Renal pelvis (tissue), 12 donors: ENCODE measurements at places on chromosomes 11 and 22. TPM values are rescaled to one million over a fixed set of nuclear protein-coding genes. Genes with fewer than 3 reads are reported as not detected.

Gene GDPD4
- 0.27 TPM for polyA plus RNA-seq

Gene TBX1
- polyA plus RNA-seq, result 0.53 TPM

Gene CASP1
- 3.4 TPM for polyA plus RNA-seq

Gene FREY1
- polyA plus RNA-seq, result 0.41 TPM

Gene E2F8
- 9.8 TPM for polyA plus RNA-seq

Gene NEFH
- polyA plus RNA-seq, result 8.1 TPM

Gene PANX2
- 1.3 TPM for polyA plus RNA-seq

Gene GRK3
- 9.0 TPM for polyA plus RNA-seq

Gene TMEM126B
- 57.3 TPM for polyA plus RNA-seq

Gene MUC2
- polyA plus RNA-seq, result 0.17 TPM

Gene HARBI1
- polyA plus RNA-seq, result 5.6 TPM

Gene GRAP2
- polyA plus RNA-seq, result 0.95 TPM

Gene SYT9
- polyA plus RNA-seq, result 3.7 TPM

Gene CRYBB3
- 0.19 TPM for polyA plus RNA-seq

Gene RPS13
- polyA plus RNA-seq, result 1,361 TPM

DNA sequence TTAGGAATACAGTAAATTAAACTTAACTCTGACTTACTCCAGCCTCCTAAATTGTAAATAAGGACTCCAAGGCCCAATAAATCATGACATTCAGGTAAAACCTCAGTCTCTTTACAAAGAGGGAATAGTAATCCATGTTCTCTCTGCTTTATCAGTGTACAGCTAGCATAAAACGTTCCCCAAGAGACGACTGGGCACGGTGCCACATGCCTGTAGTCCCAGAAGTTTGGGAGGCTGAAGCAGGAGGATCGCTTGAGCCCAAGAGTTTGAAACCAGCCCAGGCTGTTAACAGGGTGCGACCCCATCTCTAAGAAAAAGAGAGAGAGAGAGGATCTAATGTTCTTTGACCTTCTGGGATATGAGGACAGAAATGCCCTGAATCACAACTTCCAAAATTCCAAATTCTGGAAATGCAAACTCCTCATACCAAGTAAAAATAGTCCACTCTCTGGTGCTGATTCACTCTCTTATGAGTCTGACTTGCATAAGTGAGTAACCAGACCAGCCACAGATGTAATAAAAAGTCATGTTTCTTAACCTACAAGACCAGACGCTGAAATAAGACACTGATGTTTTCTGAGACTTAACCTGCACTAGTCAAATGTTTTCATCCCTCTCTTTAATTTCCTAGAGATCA, 25.5 kb downstream of the NNMT start:
- no peak for DNase-seq

- DNase-seq, result no peak
Observed at GRCh38 chr11:131601586-131601985, 231.2 kb downstream of the NTM start.

- DNase-seq, result no peak
Observed at GRCh38 chr11:68145120-68145866, 24.1 kb upstream of the CHKA start.

GRCh38 chr11:63919267-63920125, 2.5 kb upstream of the RCOR2 start:
- no peak for DNase-seq

GRCh38 chr11:16891964-16892363, 122.2 kb downstream of the PLEKHA7 start:
- no peak for DNase-seq

- DNase-seq, result no peak
Observed at GRCh38 chr22:27262361-27262760, 539.2 kb downstream of the MN1 start.

GRCh38 chr11:112922606-112923005, 38.6 kb upstream of the NCAM1 start:
- DNase-seq, result no peak

DNA sequence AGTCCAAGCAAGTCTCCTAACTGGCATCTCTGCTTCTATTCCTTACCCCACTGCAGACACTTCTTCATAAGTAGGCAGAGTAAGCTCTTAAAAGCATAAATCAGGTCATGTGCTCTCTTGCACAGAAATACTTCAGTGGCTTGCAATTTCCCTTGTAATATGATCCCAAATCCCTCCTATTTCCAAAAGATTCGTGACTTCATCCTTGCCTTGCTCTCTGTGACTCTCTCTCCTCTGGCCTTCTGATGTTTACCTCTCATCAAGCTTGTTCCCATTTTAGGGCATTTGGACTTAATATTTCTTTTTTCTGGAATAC, 37.4 kb upstream of the NCR3LG1 start:
- peak; percentile 17 for DNase-seq

DNA sequence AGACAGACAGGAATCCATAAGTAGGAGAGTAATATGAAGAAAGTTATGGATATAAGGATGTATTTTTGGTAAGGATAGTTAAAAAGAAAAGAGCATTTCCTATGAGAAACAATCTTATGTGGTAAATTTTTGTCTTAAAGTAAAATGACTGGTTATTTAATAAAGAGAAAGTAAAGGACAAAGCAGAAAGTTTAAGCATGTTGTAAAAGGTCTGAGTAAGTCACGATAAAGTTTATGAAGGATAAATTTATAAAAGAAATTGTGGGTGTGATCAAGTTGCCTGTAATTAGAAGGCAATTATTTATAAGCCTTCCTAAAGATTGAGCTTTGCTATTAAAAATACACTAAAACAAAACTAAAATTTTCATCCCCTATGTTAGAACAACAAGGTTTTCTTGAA, 314.7 kb upstream of the SYN3 start:
- no peak for DNase-seq

GRCh38 chr22:44575381-44576268, 77.6 kb upstream of the RTL6 start:
- no peak for DNase-seq

- no peak for DNase-seq
Observed at GRCh38 chr22:23414727-23415489, 165.2 kb downstream of the IGLL1 start.

- DNase-seq, result no peak
Observed at GRCh38 chr11:116053548-116053919, 549.3 kb upstream of the CADM1 start.

DNA sequence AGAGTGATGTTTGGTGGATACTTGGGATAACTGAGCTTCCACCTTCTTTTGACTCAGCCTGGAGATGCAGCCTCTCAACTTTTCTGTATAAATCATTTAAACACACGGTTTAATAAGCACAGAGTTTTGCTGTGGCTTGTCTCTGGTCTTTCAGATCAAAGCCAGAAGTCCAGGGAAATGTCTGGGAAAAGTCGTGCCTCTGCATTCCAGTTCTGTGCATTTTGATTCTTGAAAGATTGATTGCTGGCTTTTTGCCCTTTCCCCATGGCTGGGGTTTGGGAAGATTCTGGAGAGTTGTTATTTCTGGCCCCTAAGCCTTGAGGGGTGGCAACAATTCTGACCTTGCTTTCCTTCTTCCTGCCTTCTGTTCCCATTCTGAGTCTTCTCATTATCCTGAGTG, 154.1 kb downstream of the COMMD9 start:
- no peak for DNase-seq

DNA sequence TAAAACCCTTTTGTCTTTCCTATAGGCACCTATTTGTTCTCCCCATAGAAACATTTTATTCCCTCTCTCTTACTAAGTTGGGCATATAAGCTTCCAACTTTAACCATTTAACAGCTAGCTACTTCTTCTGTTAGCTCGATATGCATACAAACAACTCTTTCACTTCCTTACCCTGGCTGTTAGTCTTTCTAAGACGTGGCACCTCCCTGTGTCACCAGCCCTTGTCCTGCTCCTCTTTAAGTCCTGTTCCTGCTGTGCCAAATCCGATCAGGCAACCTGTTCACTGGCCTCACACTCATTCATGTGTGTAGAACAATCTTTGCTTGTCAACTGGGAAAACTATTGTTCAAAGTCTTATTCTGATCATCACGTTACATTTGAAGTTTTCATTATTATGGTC, 1376.1 kb upstream of the TENM4 start:
- DNase-seq, result no peak

DNA sequence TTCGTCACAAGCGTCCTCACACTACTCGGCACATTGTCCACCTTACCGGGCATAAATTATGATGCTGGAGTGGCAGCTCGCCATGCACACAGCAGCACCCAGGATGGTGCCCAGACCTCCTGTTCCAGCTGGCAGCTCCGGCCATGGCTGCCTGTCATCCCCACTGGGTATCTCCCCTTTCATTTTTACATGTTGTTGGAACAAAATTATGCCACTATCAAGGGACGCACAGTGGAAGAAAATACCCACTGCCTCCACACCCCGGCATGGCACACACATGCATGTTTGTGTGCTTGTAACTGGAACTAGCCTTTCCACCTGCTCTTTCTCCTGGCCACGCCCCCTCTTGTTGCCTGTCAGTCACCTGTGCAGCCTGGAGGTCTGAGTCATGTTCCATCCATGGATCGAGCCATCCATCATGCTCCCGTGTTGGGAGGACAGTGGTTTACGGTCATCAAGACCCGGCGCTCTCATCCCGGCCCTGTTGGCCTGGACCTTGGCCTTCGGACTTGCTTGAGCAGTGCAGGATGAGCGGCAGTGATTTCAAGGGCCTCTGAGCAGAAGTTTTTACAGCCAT, 1069.6 kb downstream of the BRD1 start:
- peak; percentile 28 for DNase-seq

DNA sequence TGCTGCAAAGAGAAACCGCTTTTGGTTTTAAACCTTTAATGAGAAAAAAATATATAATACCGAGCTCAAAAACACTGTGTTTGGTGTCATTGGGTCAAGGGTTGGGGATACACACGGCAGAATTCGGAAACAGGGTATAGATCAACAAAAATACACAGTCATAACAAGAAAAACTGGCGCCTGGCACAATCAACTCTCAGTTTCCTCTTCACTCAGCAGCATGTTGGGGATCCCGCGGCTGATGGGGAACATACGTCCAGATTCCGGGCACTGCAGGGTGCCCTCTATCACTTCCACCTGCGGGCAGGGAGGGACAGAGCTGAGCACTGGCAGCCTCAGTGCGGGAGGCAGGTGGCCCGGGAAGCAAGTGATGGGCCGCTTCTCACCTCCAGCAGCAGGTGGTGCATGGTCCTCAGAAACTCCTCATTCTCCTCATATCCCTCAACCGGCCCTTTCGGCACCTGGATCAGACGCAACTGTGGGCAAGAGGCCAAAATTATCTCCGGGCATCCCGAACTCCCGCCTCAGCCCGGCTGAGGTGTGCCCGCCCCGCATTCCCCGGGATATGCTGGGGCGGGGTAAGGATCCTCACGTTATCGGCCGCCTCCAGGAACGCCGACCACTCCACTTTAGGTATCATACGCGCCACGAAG, 561 bp downstream of the TRMT112 start:
- no peak for DNase-seq

- no peak for DNase-seq
Observed at GRCh38 chr22:36541831-36542411, 13.0 kb upstream of the EIF3D start.

DNA sequence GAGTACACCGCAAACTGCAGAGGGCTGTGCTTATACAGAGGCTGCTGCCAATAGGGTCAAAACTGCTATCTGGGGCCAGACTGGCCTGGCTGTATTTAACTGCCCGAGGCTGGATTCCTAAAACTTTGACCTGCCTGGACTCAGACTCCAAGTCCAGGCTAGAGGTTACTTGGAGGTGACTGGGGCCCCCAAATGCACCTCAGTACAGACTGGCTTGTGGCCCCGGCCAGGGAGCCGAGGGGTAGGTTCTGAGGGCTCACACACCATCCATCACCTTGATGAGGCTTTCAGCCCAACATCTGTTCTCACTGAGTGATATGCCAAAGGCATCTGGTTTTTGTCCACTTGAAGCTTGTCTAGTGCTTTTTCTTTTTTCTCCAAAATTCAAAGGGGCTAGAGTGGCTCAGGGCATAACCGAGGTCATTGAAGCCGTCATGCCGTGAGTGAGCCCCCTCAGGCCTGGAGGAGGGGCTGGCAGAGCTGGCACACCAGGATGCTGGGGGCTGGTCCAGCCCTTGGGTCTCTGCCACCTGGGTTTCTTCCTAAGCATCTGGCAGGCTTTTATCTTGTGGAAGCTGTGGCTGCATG, 52.4 kb upstream of the TTLL12 start:
- no peak for DNase-seq

DNA sequence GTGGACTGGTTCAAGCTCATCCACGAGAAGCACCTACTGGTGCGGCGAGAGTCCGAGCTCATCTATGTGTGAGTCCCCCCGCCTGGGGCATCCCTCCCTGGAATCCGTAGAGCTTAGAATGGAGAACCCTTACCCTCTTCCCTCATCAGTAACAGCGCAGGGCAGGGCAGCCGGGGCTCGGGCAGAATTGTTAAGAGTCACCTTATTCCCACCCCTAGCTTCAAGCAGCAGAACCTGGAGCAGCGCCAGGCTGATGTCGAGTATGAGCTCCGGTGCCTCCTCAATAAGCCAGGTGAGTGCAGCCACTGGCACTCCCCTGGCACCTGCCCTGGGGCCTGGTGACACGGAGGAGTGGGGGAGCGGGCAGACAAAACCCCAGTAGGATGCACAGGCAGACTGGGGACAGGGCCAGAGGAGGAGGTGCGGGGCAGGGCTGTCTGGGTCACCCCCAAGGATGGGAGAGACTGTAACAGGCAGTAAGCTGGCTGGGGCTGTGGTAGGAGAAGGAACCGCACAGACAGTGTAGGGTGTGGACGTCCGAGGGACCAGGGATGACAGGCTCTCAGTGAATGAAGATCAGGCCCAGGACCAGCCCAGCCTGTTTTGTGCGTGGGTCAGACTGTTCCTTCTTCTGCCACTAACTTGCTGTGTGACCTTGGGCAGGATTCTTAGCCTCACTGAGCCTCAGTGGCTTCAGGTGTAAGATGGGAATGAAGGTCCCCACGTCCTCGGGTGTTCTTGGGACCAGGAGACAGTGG, 20.4 kb downstream of the C22orf23 start:
- DNase-seq, result no peak

GRCh38 chr11:111945198-111945597, 8.1 kb downstream of the DIXDC1 start:
- no peak for DNase-seq

DNA sequence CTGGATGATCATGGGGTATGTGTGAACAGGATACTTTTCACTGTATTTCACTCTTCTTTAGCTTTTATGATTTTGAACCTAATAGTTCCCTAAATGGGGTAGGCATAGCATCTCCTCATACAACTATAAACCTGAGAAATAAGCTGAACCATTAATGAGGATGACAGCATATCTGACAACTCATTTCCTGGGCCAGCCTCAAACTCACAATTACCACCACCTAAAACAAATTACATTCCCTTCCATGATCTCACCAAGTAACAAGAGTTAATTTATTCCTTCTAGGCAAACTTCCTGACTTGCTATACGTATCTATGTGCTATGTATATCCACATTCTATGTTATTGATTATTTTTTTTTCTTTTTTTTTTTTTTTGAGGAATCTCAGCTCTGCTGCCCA, 23.0 kb downstream of the SIK3 start:
- no peak for DNase-seq

DNA sequence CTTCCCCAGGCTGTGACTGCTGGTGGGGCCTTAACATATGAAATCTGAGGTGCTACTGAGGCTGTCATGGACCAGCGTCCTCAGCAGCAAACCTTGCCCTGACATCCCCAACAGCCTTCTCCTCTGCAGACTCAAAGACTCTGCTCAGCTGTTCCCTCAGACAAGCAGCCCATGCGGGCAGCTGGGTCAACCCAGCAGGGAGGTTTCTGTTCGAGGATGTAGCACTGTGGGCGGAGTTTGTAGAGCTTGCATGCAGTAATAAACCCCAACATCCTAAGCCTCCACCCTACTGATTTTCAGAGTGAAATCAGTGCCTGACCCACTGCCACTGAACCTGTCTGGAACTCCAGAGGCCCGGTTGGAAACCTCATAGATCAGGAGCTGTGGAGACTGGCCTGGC, 88.8 kb upstream of the XKR3 start:
- DNase-seq, result no peak
